ENCODE measurements at places on chromosomes 11 and 22. TPM values are rescaled to one million over a fixed set of nuclear protein-coding genes. Genes with fewer than 3 reads are reported as not detected.

TRPC6 gene
- total RNA-seq: 20.7 TPM

C11orf65 gene
- 2.5 TPM for total RNA-seq

LRFN4 gene
- 21.7 TPM for total RNA-seq

STK33 gene
- total RNA-seq: 8.2 TPM

MRGPRX3 gene
- 0.51 TPM for total RNA-seq

TMEM121B gene
- 0.82 TPM for total RNA-seq

OR51E2 gene
- not detected for total RNA-seq

TSSK2 gene
- total RNA-seq: not detected

OR9Q2 gene
- not detected for total RNA-seq

SYT9 gene
- 0.92 TPM for total RNA-seq

BMAL1 gene
- 21.8 TPM for total RNA-seq

LSP1 gene
- 84.2 TPM for total RNA-seq

MS4A12 gene
- total RNA-seq: not detected

HBG2 gene
- 982 TPM for total RNA-seq

WBP2NL gene
- 2.8 TPM for total RNA-seq

Data from tongue (tissue), 3 donors.